Panc1 (cell line): ENCODE measurements at places on chromosomes 11 and 22.

DNA sequence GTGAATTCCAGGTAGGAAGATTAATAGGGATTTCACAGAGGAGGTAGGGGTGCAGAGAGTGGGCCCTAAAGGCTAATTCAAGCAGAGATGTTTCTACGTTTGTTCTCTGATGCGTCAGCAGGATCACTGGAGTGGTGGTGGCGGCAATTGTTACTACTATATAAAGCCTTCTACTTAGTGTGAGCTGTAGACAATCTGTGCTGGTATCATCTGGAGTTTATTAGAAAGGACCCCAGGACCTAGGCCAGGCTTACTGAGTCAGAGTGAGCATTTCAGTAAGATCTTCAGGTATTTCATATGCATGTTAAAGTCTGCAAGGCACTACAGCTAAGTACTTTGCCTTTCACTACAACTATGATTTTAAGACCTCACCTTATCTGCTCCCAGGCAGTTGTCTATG is 59.5 kb downstream of the USP35 start:
- no peak for DNase-seq

DNA sequence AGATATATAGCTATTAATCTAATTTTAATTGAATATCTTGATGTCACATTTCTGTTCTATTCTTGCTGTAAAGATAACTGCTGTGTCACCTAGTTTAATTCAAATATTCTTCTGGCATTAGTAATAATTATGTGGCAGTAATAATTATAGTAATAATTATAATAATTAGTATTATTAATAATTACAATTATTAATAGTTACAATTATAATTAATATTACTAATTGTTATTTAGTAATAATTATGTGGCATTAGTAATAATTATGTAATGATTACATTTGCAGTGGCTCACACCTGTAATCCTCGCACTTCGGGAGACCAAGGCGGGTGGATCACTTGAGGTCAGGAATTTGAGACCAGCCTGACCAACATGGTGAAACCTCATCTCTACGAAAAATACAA is 1.6 kb upstream of the TRIM5 start:
- DNase-seq = no peak

- DNase-seq = no peak
Observed at GRCh38 chr11:112537026-112537425, 276.4 kb upstream of the PLET1 start.

DNA sequence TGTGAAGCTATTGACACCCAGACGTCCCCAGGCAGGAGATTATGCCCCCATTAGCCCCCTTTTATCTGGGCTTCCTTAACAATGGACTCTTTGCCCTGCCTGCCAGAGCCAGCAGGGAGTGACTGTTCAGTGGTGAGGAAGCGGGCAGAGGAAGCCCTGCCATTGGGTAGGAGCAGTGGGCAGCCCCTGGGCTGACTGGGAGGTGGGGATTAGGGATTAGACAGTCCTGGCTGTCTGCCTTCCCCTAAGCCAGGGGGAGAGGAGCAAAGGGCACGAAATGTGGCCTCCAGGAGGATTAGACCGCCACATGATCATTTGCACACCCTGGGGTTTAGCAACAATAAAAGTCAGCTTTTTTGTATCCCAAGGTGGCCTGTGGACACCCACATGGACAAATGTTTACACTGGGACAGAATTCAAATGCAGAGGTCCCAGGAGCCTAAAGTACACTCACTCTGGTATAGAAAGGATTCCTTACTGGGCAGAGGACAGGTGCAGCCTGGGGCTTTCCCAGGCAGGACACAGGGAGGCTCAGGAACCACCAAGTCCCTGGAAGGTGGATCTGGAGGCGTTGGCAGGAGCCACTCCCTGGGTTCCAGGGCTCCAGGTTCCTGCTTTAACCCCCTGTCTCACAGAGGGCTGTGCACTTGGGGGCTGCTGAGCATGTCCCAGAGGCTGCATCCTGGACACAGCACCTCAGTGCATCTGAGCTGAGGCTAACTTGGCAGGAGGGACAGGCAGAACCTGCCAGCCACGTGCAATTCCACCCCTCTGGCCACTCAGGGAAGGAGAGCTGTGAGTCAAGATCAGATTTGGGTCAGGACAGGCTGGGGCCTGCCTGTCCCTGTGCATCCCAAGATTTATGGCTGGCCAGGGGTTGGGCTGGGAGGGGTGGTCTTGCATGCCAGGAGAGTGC is 2.1 kb downstream of the PNPLA3 start:
- DNase-seq = no peak
